ENCODE measurements at places on chromosomes 3 and 15.

DNA sequence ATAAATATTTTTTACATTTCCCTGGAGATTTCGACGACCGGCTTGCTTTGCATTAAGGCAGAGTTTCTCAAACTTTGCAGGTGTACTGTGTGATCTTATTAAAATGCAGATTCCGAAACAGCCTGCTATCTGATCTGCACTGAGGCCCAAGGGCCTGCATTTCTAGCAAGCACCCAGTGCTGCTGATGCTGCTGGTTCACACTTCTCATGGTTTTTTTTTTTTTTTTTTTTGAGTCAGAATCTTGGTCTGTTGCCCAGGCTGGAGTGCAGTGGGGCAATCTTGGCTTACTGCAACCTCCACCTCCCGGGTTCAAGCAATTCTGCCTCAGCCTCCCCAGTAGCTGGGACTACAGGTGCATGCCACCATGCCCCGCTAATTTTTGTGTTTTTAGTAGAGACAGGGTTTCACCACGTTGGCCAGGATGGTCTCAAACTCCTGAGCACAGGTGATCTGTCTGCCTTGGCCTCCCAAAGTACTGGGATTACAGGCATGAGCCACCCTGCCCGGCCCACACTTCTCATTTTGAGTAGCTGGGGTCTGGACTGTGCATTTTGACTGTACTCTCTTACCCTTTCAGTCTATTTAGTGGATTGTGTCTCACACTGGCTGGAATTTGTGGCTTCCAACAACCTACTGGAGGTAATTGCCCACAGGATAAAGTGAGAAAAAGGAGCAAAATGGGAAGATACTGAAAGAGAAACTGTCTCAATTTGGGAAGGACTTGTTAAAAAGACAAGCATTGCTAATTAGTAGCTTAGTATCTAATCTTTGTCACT lies 94.1 kb downstream of the ITPR1 start:
- DNase-seq: no peak

DNA sequence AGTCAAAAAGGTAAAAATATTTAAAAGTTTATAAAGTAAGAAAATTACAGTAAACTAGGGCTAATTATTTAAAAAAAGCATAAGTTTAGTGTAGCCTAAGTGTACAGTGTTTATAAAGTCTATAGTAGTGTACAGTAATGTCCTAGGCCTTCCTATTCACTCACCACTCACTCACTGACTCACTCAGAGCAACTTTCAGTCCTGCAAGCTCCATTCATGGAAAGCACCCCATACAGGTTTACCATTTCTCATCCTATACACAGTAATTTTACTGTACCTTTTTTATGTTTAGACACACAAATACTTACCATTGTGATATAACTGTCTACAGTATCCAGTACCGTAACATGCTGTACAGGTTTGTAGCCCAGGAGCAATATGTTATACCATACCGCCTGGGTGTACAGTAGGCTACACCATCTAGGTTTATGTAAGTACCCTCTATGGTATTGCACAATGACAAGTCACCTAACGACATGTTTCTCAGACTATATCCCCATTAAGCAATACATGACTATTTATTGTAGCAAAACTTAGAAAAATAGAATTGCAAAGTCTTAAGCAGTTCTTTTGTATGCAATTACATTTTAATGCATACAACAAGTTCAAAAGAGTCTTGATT lies 19.5 kb downstream of the AVEN start:
- DNase-seq: no peak

DNA sequence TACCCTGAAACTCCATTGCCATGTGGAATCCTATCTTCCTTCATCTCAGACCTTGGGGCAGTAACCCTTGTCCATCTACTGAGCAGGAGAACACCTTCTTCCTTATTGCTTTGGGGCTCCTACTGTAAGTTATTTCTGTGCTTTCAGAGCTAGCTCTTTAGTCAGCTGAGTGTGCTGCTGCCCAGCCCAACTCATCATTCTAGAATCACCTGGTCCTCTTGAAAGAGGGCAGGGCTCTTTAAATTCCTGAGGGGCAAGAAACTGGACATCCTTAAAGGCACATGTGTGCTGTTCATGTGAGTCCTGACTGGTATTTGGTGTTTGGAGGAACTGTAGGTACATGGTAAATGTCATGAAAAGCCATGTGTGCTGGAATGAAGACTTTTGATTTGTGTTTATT lies 140.9 kb downstream of the ARNT2 start:
- DNase-seq: no peak

DNA sequence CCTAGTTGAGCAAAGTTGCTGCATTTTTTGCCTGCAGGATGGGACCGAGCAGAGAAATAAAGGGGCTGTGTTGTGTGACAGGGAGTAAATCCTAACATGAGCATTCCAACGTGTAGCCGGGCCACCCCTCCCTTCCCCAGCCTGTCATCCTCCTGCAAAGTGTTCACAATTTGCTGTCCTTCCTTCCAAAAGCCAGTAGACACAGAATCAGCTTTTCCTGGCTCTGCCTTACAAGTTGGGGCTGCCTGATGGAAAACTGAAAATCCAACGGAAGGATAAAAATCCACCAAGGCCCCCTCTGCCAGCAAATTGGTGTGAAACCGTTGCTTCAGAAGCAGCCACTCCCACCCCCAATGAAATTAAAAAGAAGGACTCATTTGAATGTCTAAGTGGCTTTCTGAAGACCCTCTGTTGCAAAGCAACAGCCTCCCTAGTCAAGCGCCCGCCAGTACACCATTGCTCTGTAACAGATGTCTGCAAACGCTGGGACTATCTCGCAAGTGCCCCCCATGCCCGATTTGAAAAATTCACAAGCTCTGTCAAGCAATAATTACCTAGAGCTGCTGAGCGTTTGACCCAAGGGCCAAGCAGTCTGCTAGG lies 665 bp downstream of the FRMD4B start:
- no peak for DNase-seq

GRCh38 chr3:90091549-90091948 lies 984.1 kb downstream of the EPHA3 start:
- no peak for DNase-seq

- no peak for DNase-seq
These were observed 49.8 kb upstream of the SLC6A1 start for GRCh38 chr3:10942690-10943205.

- DNase-seq: no peak
These were observed 271.3 kb upstream of the RGMA start for GRCh38 chr15:93360318-93360717.
